ENCODE measurements at places on chromosomes 4 and X. TPM values are rescaled to one million over a fixed set of nuclear protein-coding genes. Genes with fewer than 3 reads are reported as not detected.

GRCh38 chr4:140286456-140286855 lies 87.0 kb upstream of the SCOC start:
- H3K4me3 ChIP-seq = no peak overlapping the region
- H3K36me3 ChIP-seq = no peaks in the 10 kb centered on the region
- DNase-seq = no peak

Gene RGN
- not detected for total RNA-seq

Gene GUCY1B1
- 2.5 TPM for total RNA-seq

Gene PDLIM3
- total RNA-seq = not detected

DNA sequence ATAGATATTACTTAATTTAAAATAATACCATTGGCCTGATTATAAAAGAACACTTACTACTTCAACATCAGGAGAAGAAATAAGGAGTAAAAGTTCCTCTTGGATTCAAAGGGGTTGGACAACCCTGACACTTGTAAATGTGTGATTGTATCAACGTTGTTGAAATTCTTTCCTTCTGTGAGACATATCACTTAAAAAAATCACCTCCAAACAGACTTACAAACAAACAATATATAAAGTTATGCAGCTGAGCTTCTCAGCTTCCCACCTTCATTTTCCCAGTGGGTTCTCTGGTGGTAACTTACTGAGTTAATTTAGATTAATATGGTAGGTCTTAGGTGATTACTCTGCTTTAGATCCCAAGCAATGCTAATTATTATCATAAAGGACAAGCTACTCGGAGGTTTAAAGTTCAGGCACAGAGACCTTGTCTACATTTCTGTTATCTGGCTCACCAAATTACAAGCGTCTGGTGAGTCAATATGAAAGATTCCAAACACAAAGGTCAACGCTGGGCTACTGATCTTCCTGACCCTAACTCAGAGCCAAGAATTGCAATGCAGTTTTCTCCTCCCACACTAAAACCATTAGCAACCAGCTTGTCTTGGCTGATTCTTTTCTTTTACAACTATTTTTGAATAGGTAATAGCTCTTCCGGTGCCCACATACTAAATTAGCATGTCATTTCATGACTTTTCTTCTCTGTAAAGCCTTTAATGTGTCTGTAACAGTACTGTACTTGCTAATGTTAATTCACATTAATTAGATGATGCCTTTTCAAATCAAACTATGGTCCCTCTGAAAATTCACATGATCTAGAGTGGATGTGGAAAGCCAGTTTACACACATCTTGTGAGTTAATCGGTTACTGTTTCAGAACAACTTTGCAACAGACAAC lies 157.6 kb downstream of the RASL11B start:
- H3K4me3 ChIP-seq = no peak overlapping the region
- no peaks in the 10 kb centered on the region for H3K4me1 ChIP-seq
- no peak overlapping the region for H3K27ac ChIP-seq
- DNase-seq = no peak
- H3K36me3 ChIP-seq = no peaks in the 10 kb centered on the region
- no peaks in the 10 kb centered on the region for H3K27me3 ChIP-seq
